ENCODE measurements at places on chromosomes 5 and 9.

GRCh38 chr9:128634111-128634510, 22.5 kb downstream of the DYNC2I2 start:
- DNase-seq = no peak

DNA sequence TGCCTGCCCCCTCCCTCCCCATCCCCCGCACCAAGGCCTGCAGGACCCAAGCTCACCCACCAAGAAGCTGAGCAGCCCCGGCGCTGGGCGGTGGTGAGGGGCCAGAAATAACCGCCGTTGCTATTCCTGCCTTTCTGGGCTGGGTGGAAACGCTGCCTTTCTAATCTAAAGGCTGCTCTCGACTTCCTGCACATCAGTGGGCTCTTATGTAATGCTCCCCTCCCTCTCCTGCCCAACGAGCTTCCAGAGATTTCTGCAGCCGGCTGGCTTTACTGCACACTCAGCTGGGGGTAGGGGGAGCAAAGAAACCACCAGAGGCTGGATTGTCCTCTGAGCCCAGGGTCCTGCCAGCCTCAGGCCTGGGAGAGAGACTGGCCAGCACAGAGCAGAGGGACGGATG, 6.9 kb upstream of the EGR1 start:
- DNase-seq = no peak

GRCh38 chr5:138819081-138819480, 56.1 kb downstream of the LRRTM2 start:
- DNase-seq = no peak

DNA sequence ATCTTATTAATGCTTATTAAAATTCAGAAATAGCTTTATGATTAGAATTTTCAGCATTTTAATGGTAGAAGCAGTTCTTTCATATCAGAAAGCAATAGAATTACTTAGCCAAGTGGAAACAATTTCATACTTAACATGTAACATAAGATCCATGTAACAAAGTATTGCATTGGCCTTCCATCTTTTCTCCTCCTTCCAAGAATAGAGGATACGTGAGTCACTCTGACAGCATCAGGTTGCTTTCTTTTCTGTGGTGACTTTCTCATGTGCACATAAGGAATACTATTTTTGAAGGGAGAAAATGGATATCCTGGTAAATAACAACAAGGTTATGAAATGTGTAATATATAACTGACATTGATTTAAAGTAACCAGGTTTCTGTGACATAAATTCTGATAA, 272.2 kb downstream of the ANXA1 start:
- no peak for DNase-seq

DNA sequence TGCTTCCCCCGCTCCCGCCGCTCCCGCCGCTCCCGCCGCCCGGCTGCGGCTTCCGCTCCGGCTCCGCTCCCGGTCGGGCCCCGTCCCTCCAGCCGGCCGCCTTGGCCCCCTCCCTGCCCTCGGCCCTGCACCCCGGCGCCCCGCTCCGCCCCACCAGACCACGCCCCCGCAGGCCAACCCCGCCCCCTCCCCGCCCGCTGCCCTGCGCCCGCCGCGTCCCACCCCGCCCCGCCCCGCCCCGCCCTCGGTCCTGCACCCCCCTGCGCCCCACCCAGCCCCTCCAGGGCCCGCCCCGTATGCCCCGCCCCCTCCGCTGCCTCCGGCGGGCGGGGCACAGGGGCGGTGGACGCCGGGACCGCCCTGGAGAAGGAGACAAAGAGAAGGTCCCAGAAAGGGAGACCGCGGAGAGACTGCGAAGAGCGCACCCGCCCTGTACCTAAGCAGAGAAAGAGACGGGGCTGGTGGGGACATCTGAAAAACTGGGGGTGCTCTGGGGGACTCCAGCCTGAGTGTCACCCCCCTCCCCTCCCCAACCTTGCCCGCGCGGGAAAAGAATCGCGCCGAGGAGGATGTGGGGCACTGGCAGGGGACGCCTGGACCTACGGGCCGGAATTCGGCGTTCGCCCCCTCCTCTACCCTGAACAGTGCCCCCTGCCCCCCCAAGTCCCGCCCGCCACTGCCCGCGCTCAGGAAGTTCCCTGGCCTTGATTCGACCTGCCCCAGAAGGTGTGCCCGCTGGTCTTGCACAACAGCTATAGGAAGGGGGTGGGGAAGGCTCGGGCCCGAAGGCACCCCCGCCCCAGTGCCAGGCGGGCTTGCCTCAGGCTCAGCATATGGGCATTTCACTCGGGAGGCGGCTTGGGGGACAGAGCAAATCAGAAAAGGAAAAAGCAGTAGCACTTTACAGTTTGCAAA, 42.8 kb upstream of the STXBP1 start:
- peak; percentile 77 for DNase-seq

- no peak for DNase-seq
Observed at GRCh38 chr9:98983295-98984268, 39.9 kb downstream of the COL15A1 start.

DNA sequence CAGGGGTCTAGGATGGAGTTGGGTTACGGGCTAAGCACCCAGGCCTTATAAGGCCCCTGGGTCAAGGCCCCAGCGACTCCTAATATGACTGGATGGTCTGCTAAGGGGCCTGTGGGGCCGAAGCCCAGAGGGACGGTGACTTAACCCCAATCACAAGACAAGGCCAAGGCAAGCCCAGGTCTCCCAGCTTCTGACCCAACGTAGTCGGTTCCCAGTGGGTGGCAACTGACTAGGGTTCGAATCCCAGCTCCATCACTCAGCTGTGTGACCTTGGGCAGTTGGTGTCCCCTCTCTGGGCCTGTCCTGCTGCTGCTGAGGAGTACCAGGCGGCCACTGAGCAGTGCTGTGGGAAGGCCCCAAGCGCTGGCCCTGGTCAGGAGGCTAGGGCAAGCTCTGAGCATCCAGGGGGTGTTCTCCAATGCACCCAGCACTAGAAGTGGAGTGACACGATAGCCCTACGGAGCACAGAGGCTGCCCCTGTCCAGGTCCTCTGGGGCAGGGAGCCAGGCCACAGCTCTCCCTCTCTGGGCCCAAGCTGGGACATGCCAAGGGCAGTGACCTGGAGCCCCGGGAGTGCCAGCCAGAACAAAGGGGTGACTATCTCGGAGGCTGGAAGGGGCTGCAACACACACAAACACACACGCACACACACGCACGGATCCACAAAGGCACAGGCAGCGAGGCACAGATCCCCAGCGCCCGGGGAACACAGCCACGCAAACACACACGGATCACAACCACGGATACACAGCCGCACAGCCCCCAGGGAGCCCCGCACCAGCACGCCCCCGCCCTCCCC, 512 bp downstream of the AK1 start:
- DNase-seq = no peak

- no peak for DNase-seq
Observed at GRCh38 chr9:109082091-109082620, 37.6 kb downstream of the TMEM245 start.

- no peak for DNase-seq
Observed at GRCh38 chr5:84706678-84707641, 322.3 kb upstream of the EDIL3 start.

DNA sequence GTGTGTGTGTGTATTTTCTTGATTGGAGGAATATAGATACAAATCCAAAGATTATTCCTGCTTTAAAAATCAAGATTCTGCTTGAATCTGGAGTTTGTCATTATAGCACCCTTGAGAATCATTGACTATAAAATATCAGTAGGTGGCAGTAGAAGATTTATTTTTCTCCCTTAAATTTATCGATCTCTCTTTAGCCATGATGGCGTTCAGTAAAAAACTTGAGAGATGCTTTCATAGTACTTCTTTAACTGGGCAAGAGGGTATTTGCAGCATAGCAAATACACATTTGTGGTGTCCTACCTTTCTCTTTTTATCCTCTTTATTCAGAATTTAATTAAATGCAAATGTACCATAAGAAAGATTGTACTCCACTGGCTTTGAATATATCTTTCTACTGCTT, 307.7 kb downstream of the ADGRV1 start:
- DNase-seq = no peak

DNA sequence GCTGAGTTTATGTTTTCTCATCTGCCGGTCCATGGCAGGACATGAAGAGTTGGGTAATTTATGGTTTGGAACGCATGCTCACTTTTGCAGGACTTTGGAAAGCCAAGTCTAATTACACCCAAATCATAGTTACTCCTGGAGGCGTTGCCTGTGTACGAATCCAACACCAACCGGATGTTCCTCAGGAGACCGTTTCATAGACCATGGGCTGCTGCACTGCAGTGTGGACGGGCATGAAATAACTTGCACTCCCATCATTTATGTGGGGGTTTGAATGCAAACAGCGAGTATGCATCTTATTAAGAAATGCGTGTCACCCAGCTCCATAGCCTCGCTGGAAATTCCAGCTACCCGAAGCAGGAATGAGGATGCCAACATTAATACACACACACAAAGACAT, 96.1 kb upstream of the IRX2 start:
- DNase-seq = no peak

DNA sequence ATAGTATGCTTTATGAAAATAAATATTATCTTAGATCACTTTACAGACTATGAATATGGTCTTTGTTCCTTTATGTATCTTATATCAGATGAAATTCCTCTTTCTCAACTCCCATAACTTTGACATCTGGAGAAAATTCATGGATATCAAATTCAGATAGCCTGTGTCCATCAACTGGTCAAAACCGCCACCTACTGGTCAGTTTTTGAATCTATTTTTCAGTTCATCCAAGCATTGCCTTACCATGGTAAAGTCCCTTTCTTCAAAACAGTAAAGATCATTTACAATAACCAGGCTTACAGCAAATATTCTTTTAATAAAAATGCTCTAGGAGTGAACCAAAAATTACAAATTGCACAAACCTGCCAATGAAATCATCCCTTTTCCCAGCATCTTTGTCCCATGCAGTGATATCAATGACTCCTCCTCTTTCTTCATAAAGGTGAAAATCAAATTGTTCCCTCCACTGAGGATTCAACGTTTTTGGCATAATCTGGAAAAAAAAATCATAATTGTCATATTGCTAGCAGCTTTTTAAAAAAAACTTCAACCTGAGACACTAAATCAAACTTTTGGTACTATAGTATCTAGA, 290.5 kb downstream of the SLF1 start:
- no peak for DNase-seq

DNA sequence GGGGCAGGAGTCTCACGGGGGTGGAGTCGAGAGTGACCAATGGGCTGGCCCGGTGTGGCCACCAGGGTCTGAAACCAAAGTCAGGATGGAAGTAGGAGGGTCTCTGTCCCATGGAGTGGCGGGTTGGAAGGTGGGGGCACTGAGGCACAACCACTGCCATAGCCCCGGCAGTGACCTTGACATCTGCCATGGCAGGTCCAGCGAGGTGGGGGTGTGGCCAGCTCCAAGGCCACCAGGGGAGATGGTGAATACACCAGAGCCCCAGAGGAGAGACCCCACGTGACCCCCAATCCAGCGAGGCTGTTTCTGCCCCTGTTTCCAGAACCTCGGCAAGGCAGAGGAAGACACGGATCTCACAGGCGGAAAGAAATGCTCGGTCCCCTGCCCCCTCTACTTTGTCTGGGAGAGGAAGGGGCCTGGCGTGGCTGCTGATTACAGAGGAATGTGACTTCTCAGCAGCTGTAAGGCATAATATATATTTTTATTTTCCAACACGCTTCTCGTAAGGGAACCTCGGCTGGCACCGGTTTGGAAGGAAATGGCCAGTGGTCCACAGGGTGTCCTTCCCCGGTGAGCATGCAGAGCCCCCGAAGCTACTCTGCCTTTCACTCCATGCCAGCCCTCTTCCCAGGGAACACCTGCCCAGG, 105.7 kb upstream of the SARDH start:
- no peak for DNase-seq

- no peak for DNase-seq
Observed at GRCh38 chr5:81850501-81851357, 99.8 kb upstream of the SSBP2 start.

DNA sequence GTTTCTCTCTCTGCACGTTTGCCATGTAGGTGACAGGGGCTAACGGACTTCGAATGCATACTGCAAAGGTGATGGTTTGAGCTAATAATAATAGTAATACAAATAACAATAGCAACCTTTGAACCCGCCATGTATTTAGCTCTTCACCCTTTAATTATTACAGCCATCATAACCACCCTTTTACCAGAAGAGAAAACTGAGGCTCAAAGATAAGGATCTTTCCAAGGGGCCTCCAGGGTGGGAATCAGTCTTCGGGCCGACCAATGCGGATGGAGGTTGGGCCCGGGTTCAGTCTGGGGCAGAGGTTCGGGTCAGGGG, 494 bp downstream of the CDKN2AIPNL start:
- DNase-seq = no peak

GRCh38 chr9:101421653-101422065, 13.9 kb downstream of the ALDOB start:
- DNase-seq = no peak

GRCh38 chr5:132848270-132848669, 17.8 kb upstream of the SHROOM1 start:
- no peak for DNase-seq

DNA sequence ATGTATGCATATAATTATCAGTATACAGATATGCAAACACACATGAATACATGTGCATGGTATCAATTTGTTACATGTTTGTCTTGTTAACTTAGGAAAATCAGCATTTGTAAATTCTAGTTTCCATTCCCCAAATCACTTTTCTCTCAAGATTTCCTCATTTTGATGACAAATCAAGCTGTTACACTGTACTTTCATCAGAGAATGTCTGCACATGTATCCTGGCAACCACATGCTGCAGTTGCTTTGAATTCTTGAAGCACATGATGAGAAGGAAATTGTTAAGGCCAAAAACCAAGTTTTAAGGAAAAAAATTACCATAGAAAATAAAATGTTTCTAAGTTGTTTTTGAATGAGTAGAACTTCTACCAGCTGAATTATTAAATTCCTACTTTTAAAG, 1834.5 kb downstream of the EFNA5 start:
- no peak for DNase-seq

- no peak for DNase-seq
Observed at GRCh38 chr5:135079760-135080159, 45.7 kb upstream of the PITX1 start.

- peak; percentile 34 for DNase-seq
Observed at GRCh38 chr5:176887252-176887849, 11.8 kb downstream of the HK3 start.
